ENCODE measurements at places on chromosomes 3 and 15.

- no peak for DNase-seq
These were observed 16.1 kb downstream of the CASR start for GRCh38 chr3:122199552-122199951.

DNA sequence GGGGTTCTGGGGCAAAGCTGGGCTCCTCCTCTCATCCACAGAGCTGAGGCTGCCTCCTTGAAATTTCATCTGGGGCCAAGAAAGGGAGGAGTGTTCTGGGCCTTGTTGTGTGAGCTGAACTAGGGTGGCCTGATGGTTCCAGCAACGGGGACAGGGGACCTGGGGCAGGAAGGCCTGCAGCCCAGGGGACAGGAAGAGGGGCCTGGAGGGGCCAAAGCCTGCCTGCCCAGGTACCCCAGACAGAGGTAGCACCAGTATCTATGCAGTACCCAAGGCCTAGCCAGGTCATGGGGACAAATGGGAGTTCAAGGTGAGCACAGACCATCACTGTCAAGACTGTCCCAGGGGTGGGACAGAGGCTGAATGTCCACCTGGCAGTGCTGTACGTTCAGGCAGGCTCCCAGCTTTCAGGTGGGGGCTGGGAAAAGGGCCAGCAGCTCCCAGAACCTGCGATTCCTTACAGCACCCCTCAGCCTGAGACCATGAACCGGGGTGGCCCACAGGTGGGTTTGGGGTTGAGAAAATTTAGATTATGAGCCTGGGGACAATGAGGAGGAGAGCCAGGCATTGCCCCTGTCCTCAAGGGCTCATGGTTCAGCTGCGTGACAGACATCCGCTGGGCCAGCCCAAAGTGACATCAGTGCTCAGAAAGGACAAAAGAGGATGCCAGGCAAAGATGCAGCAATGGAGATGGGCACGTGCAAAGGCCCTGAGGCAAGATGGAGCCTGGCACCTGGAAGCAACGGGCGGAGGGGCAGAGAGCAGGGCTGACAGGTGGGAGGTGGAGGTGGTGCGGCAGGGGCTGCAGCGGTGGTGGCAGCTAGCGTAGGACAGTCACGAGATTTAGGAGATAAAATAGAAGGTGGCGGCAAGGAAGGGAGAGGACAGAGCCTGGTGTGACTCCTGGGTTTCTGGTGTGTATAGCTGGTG is 28.0 kb downstream of the PSTPIP1 start:
- DNase-seq = no peak

DNA sequence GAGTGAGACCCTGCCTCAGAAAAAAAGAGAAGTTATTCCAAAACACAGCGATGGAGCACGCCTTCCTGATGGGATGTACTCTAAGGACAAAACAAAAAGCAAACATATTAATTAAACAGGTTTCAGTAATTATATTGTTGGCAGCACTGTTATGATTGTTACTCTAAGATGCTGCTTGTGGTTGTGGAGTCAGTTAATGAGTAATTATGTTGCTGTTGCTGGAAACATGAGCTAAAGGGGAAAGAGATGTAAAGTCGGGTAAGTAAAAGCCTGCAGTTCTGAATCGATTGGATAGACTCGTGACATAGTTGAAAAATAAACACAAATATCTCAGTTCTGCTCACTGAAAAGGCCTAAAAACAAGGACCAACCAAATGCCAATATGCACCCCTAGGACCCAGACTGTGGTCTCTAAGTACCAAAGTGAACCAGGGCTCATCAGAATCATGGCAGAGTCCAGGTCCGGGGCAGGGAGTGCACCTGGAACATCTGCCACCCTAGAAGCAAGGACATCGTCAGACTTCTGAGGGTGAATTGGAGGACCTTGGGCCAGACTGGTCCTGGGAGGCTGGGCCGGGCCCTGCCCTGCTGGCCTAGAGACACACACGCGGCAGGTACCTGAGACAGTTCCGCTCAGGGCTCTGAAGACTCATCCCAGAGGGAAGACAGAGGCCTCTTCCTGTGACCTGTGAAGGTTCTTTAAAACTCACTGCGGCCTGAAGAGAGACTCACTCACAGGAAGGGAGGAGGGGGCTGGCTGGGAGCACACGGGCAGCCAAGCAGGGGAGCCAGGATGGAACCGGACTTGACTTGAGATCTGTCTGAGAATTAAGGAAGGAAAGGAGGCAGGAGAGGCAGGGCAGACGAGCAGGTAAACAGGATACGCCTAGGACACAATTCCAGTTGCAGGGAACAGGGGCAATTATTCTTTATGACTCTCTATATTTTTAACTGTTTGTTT is 140.5 kb downstream of the LRRK1 start:
- no peak for DNase-seq

DNA sequence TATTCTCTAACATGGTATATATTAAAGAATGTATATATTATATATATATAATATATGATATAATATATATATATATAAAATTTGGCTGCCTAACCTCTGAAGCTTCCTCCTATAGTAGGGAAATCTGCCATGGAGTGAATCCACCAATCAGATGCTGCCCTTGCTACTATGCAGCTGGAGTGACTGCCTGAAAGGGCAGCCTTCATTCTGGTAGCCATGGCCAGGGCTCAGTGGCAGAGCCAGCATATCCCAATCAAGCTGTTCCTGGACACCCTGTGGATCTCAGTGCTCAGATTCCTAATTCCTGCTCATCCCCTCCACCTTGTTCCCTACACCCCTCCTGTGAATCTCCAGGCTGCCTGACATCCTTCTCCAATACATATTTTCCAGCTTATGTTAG is 2.2 kb upstream of the SH3GL3 start:
- no peak for DNase-seq

Measured in SHP77 (cell line).